Fibroblast of the aortic adventitia (primary cell): ENCODE measurements at places on chromosomes 16 and 17. TPM values are rescaled to one million over a fixed set of nuclear protein-coding genes. Genes with fewer than 3 reads are reported as not detected.

The MYH2 gene
- 0.25 TPM in 1 of 2 replicates, not detected in the other for total RNA-seq

DNA sequence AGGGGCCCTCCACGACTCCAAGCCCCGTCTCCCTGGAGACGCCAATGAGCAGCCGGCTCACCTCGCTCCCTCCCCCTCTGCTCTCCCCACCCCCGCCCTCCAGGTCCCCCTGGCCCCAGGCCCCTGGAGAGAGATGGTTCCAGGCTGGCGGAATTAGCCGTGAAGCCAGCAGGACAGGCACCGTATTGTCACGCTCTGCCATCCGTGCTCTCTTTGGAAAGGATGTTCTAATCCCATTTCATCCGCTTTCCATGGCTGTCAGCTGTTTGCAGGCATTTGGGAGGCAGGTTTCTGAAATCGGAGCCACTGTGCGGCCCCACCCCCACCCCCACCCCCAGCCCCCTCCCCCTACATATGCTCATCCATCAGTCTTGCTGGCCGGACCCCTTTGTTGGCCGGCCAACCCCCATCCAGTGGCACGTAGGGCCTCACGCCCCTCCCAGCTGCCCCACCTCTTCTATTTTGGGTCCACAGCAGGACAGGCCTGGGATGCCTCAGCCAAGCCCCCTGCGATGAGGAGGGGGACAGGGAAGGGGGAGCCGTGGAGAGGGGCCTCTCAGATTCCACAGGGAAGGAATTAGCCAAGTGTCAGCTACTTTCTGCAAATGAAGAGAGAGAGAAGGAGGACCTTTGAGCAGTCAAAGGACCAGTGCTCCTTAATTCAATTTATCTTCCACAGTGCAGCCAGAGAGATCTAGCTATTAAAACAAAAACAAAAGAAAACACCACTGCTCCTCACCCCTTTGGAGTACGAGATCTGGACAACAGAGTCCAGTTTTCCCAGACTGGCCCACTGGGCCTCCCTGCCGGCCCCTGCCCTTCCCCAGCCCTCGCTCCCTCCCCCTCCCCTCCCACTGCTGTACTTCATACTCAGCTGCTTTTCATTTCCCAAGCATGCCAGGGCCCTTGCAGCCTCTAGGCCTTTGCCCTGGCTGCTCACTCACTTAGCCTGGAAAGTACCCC, 30.7 kb downstream of the SDK2 start:
- no peak for DNase-seq

The DOC2B gene
- total RNA-seq: not detected in 2 replicates

DNA sequence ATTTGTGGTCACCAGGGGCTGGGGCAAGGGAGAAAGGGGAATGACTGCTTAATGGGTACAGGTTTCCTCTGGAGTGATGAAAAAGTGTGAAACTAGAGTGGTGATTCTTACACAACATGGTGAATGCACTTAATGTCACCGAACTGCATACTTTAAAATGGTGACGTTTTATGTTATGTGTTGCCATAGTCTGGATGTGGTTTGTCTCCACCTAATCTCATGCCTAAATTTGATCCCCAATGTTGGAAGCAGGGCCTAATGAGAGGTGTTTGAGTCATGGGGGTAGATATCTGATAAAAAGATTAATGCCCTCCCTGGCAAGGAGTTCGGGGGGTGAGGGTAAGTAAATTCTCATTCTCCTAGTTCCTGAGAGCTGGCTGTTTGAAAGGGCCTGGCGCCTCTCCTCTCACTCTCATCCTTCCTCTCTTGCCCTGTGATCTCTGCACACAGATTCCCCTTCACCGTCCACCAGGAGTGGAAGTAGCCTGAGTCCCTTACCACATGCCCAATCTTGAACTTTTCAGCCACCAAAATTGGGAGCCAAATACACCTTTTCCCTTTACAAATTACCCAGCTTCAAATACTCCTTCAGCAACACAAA, 15.3 kb downstream of the XPO6 start:
- no peak for DNase-seq

DNA sequence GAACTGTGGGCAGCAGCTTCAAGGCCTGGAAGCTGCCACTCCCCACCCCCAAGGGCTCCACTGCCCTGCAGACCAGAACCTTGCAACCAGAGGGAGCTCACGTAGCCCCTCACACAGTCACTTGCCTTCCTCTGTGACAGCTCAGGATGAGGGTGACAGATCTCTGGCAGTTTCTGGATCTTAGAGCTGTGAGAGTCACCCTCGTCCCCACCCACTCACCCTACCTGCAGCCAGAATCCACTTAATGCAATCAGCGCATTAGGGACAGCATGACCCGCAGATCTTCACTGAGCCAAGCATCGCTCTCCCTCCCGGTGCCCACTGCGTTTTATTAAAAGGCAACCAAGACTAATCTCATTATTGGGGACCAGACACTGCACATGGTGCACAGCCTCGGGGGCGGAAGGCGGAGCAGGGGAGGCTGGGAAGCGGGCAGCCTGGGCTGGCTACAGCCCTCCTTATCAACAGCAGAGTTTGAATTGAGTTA, 3.5 kb downstream of the CYB561 start:
- no peak for DNase-seq
